ENCODE measurements at places on chromosomes 3 and 15.
A peak's percentile ranks its signal among the peaks of the same experiment; 100 is the strongest.

DNA sequence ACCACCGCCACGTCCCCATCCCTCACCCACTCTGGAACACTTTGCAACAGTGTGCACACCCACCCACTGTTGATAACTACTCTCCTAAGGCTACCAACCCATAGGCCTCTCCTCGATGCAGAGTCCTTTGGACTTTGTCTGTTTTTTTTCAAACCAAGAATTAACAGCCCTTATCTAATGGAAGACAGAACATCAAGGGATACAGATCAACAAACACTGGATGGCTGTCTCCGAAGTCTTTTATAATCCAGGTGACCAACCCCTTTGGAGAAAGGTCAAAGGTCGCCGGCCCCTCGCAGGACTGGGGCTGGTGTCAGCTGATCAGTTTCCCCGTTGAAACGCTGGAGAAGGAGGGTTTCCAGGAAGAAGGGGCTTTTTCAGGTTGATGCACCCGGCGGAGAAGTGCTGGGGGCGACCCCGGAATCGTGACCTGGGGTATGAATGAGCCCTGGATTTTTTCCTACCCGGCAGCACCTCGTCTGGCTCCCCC lies 532 bp downstream of the B4GALT4 start:
- peak; percentile 30 for DNase-seq

DNA sequence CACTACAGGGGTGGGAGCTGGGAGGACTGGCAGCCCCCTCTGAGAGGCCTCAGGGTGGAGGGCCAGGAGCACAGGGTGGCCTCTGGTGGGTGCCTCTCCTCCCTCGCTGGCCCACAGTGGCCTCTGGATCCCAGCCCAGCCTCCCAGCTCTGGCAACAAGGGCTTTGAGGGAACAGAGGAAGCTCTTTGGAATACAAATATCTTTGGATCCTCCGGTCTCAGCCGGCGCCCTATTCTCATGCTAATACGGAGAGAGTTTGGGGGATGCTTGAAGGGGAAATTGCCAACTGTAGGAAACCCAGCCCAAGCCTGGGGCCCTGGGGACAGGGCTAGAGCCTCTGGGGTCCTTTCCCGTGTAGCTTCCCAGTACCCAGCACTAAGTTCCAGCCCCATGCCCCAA lies 33.4 kb upstream of the INSYN1 start:
- DNase-seq = no peak

DNA sequence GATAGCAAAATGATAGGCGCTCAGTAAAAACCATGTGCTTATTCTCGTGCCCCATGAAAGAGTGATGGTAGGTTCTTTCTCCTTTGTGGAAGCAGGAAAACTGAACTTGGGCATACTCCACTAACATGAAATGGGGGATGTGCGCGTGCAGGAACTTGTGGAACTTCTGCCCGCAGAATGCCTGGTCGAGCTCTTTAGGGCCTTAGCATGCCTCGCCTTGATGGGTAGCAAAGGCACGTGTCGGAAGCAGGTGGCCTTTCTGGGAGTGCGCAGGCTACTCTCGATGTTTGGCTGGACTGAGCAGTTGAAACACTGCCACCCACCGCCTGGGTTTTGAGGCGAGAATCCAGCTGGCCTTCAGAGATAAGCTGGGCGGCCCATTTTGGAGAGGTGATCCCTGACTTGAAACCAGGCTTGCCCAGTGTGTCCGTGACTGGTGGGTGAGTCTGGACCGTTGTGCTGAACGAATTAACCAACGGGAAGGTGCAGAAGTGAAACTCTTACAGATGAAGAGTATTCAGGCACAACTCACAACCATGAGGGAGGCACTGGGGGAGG lies 842 bp downstream of the PCCB start:
- DNase-seq = peak; percentile 23

DNA sequence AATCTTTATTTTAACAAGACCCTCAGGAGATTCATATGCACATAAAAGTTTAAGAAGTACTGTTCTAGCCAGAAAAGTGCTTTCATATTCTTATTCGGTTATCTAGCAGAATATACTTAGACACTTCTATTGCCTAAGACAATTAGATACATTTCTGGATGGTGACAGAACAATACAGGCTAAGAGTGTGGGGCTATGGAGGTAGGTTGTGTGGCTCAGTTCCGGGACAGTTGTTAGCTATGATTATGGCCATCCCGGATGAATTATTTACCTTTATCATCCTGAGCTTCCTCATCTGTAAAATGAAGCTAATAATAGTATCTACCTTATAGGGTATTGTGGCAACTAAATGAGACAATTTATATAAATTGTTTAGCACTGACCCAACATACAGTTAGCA lies 6.6 kb downstream of the FAM98B start:
- DNase-seq = no peak

GRCh38 chr3:40299721-40300335 lies 9.7 kb upstream of the EIF1B start:
- DNase-seq = no peak

GRCh38 chr15:76674883-76675282 lies 230.3 kb downstream of the SCAPER start:
- no peak for DNase-seq

- no peak for DNase-seq
Measured at GRCh38 chr3:179266701-179267211, 15.8 kb upstream of the KCNMB3 start.

DNA sequence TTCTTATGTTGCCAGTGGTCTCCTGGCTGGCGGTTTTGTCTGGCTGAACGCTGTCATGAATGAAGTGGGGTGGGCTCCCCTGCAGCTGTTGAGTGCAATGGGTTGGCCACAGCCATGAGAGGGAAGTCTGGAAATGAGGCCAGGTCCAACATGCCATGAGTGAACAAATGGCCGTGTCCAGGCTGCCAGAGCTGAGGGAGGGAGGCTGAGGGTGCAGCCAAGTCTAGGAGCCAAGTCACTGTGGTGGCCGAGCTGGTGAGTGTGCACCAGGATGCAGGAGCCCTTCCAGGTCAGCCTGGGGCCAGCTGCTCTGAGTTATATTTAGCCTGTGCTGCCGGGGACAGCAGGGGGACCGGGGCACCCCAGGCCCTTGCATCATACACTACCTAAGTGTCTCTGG lies 24.7 kb upstream of the PRR23E start:
- DNase-seq = no peak

DNA sequence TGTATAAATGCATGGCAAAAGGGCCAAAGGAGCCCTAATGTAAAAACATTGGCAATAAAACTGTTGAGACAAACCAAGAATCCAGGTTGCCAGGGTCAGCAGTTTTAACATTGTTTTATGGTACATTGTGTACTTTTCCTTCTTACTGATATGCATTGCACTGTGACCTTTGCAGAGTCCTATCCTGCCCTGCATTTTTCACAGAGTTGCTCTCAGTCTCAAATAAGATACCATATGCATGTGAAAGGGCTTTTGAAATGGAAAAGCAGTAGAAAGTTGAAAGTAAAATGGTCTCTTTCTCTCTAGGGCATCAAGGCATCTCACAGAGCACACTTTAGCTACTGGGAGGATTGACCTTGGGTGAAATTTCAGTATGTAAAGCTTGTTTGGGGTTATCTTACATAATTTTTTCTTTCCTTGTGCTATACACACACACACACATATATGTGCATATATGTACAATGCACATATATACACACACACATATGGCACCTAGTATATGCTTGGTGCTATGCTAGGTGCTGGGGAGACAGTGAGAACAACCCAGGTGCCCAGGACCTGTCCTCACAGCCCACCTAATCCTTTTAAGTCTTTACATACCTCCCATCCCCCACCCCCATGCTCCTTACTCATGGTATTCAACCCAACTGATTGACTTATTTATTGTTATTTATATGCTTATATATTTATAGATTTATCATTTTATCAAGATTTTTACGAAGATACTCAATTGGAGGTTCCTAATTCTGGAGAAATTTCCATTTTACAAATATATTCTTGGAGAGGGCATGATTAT lies 1.2 kb upstream of the PPP2R3A start:
- no peak for DNase-seq

- no peak for DNase-seq
Measured at GRCh38 chr3:125010393-125010792, 45.4 kb downstream of the HEG1 start.

DNA sequence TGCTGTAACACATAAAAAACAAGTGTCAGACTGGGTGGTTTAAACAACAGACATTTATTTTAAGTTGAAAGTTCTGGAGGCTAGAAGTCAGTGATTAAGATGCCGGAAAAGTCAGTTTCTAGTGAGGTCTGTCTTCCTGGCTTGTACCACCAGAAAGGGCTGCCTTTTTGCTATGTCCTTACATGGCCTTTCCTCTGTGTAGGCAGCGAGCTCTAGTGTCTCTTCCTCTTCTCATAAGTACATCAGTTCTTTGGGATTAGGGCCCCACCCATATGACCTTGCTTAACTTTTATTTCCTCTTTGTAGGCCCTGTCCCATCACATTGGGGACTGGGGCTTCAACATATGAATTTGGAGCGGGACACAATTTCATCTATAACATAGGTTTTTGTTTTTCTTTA lies 128.0 kb downstream of the BBX start:
- DNase-seq = no peak

- DNase-seq = no peak
Measured at GRCh38 chr15:90531147-90531546, 1.4 kb downstream of the CRTC3 start.

DNA sequence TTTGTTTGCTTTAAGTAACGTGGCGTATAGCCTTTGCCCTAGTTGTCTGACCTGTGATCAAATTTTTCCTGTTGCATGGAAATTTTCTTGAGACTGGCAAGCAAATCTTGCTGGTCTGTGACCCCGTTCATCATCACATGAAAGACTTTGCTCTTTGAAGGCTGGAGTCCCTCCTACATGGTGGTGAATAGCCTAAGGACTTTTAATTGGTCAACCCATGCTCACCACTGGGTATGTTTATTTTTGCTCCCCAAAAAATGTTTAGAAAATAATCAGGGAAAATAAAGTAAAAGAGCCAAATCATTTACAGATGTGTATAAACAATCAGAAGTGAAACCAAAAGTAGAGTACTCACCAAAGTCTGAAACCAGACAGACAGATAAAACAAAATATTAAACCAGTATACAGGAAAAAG lies 1075.3 kb upstream of the ALCAM start:
- no peak for DNase-seq

DNA sequence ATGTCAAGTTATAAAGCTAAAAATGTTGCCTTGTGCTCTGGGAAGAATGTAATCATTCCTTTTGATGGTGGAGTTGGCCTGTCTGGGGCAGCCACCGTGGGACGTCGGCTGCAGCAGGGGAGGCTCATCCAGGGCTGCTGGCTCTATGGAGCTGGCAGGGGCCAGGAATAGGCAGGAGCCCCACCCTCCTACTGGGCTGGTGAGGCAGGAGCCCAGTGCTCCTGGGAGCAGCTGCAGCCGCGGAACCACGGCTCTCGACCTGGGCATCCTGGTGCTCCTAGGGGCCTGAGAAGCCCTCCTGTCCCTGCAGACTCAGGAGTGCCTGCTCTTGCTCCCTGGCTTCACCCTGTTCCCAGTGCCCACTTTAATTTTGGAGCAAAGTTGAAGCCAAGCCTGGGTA lies 127.1 kb downstream of the DIPK2A start:
- DNase-seq = no peak

DNA sequence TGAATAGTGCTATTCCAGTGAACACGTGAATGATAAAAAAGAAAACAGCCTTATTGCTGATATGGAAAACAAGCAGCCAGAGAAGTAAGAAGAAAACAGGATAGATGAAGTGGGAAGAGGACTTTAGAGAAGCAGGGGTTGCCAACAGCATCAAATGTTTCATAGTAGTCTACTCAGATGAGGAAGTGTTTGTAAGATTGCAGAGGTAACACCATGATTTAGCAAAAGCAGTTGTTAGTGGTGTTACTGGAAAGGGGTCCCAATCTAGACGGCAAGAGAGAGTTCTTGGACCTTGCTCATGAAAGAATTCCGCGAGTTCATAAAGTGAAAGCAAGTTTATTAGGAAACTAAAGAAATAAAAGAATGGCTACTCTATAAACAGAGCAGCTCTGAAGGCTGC lies 108.8 kb upstream of the MCTP2 start:
- DNase-seq = no peak

DNA sequence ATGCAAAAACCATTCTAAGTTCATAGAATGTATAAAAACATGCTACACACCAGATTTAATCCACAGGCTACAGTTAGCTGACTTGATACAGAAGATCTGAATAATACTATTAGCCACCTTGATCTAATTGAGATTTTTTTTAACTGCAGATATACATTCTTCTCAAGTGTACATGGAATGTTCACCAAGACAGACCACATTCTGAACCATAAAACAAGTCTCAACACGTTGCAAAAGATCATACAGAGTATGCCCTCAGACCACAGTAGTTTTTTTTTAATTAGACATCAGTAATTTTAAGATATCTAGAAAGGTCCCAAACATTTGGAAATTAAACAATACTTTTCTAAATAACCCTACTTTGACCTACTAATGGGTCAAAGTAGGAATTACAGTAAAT lies 83.3 kb downstream of the FGF7 start:
- DNase-seq = no peak

Data from right renal pelvis (tissue), 4 donors.